ENCODE measurements at places on chromosomes 12 and 14. TPM values are rescaled to one million over a fixed set of nuclear protein-coding genes. Genes with fewer than 3 reads are reported as not detected.

RNASE2 gene
- 3.8 TPM for total RNA-seq

HCAR1 gene
- 0.55 TPM for total RNA-seq

GRCh38 chr12:109126784-109127183 lies 10.4 kb downstream of the ACACB start:
- no peaks in the 10 kb centered on the region for H3K4me1 ChIP-seq
- DNase-seq = no peak
- no peak overlapping the region for H3K27ac ChIP-seq
- no peaks in the 10 kb centered on the region for H3K36me3 ChIP-seq
- no peak overlapping the region for H3K4me3 ChIP-seq
- no peaks in the 10 kb centered on the region for H3K27me3 ChIP-seq

GRCh38 chr14:37447883-37448391 lies 147.1 kb downstream of the FOXA1 start:
- no peaks in the 10 kb centered on the region for H3K27me3 ChIP-seq
- no peak overlapping the region for H3K27ac ChIP-seq
- DNase-seq = no peak

DNA sequence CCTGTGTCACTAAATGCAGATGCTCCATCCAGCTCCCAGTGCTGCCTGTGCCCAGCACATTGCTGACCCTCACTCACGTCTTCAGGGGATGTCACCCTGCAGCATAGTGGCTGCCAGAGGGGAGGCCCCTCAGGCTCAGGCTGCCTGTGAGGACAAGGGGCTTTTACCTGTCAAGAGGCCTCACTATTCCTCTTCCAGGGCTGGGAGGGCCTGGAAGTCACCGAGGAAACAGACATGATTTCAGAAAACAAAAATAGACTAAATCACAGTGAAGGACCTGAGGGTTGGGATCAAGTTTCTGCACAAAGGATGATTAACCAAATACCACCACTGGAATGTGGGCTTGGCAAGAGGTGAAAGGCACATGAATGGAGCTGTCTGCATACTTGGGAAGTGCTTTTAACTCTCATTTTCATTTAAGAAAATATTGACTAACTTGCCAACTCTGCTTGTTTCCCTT lies 1202.3 kb downstream of the BCL11B start:
- no peaks in the 10 kb centered on the region for H3K36me3 ChIP-seq
- DNase-seq = peak; percentile 42
- no peaks in the 10 kb centered on the region for H3K27me3 ChIP-seq
- no peak overlapping the region for H3K4me3 ChIP-seq

DNA sequence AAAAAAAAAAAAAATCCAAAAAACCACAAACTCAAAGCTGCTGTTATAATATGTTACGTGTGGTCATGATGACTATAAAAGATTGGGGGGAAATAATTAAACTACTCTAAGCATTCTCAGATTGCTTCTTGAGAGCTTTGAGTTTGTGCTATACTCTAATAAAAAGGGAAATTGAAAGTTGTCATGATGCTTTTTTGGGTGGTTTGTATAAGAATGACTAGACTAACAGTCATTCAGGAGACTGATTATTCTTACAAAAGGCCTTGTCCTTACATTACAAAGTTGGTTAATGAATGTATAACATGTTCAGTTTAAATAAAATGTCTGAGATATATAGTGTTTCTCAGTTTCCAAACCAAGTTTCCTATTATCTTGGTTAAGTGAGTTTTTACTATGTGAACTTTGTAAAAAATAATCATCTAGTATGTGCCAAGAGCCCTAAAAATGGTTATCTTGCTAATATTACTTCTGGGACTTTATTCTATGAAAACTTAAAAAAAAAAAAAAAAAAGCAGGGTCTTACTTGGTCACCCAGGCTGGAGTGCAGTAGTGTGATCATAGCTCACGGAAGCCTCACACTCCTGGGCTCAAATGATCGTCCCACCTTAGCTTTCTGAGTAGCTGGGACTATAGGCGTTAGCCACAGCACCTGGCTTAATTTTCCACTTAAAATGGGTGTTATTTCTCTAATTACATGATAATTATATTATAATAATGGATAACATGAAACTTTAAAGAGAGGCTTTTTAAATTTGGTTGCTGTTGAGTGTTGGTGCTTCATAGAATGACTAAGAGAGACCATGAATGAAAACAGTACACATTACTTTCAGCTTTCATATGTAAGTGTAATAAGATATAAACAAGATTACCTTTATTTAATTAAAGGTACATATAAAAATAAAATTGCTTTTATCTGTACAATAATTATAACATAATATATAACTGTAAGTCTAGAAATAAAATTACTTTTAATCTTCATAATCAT lies 459.6 kb upstream of the RGS6 start:
- H3K27me3 ChIP-seq = no peaks in the 10 kb centered on the region
- no peaks in the 10 kb centered on the region for H3K4me1 ChIP-seq
- H3K27ac ChIP-seq = no peak overlapping the region
- no peak for DNase-seq

DNA sequence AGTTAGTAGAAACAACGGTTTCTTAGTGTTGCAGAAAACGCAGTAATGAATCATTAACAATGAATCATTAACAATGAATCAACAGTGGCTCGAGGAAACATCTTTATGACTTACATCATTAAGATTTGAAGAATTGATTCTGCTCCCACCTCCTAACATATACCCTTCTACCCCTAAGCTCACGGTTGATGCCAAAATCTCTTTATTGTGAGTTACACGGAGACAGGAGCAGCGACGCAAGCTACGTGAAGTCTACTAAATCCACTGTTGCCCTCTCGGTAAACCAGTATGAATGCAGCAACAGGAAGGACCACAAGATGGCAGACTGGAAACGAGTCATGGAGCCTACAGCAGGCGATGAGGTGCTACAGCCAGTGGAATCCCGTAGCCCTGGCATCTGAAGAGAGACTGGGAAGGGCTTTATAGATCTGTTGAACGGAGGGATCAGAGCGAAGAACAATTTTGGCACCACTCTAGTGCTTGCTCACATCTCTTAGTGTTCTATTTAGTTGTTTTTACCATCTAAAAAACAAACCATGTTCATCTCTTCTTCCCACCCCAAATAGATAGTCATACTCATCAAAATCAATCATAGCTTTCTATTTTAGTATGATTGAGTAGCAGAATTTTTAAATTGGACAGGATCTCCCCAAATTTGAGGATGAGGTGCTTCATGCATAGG lies 332.7 kb downstream of the DUSP6 start:
- H3K4me3 ChIP-seq = no peak overlapping the region
- no peak overlapping the region for H3K27ac ChIP-seq
- DNase-seq = peak; percentile 74
- no peaks in the 10 kb centered on the region for H3K36me3 ChIP-seq

DNA sequence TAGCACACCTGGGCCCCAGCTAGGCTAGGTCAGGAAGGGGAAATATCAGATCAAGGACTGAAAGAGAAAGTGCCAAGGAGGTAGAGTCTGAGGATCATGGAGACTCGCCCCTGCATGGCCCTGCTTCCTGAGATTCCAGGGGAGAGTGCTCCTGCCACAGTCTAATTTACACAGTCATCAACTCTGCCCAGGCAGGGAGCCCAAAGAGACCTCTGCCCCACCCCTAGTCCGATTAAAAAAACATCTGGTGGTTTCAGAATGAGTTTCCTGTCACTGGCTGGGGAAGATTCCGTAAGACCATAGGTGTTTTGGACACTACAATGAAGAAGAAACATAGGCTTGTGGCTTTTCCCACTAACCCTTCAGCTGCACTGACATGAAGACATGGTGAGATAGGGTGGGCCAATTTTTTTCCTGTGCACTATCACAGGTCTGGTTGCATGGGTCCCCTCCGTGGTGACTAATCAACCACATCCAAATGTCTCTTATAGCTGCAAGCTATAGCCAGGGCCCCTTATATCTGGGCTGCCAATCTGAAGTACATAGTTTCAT lies 31.5 kb upstream of the GZMB start:
- no peak overlapping the region for H3K27ac ChIP-seq
- no peak for DNase-seq
- no peaks in the 10 kb centered on the region for H3K27me3 ChIP-seq
- no peak overlapping the region for H3K4me3 ChIP-seq
- H3K36me3 ChIP-seq = no peaks in the 10 kb centered on the region

- H3K27me3 ChIP-seq = no peaks in the 10 kb centered on the region
- no peak overlapping the region for H3K27ac ChIP-seq
- no peak for DNase-seq
- H3K4me3 ChIP-seq = no peak overlapping the region
- no peaks in the 10 kb centered on the region for H3K36me3 ChIP-seq
Observed at GRCh38 chr12:89484470-89484869, 40.1 kb downstream of the GALNT4 start.

- no peaks in the 10 kb centered on the region for H3K4me1 ChIP-seq
- no peak overlapping the region for H3K27ac ChIP-seq
- DNase-seq = no peak
- H3K36me3 ChIP-seq = no peaks in the 10 kb centered on the region
Observed at GRCh38 chr14:103735815-103736545, 20.4 kb downstream of the ZFYVE21 start.
